ENCODE measurements at places on chromosomes 4 and X.

GRCh38 chr4:112521123-112522023 is 5.4 kb upstream of the NEUROG2 start:
- DNase-seq: no peak

- DNase-seq: no peak
These were observed 243.9 kb downstream of the MAML3 start for GRCh38 chr4:139910106-139910505.

DNA sequence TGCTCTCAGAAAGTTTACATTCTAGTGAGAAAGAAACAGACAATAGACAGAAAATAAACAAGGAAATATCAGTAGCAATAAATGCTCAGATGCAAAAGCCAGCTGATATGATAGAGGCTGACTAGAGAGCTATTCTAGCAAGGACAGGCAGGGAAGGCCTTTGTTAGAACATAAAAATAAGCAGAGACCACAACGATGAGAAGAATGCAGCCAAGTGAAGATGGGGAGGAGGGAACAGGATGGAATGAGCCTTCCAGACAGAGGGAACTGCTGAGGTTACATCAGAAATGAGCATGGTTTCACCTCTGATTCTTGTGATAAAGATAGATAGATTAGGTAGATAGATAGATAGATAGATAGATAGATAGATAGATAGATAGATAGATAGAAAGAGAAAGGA is 7.6 kb upstream of the SOWAHB start:
- no peak for DNase-seq

DNA sequence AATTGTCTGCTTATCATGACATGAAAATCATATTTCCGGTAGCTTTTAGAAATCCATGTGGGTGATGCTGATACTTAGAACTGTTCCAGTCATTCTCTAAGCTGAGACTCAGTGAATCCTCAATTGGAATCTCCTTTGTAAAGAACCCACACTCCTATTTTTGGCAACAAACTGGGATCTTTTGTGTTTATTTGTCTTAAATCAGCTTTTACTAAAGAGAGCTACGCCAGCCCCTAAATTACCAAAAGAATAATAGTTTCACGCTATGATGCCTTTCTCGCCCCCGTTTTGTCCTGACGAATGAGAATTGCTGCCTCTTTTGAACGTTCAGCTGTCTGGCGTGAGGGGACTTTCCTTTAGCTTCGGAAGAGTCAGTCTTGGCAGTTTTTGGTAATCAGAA is 195.9 kb downstream of the SHOX start:
- no peak for DNase-seq

- DNase-seq: no peak
These were observed 90.8 kb downstream of the IRF2 start for GRCh38 chr4:184383497-184384055.

DNA sequence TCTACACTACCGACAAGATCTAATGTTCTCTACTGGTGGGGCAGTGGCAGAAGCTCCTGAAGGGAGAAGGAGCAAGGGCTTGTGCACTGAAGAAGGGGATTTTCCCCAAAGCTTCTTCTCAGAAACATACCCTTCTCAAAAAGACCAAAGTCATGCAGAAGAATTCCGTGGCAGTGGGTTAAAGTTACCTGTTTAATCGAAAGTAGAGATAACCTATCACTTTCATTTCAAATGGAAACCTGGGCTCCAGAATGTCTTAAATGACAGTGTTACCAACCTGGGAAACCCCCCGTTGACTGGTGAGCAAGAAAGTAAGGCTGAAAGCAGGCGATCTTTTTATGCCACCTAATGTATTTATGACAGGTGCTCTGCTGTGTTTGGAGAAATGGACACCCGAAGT is 92.5 kb upstream of the TEX13D start:
- no peak for DNase-seq

GRCh38 chr4:89270792-89271191 is 36.8 kb downstream of the GPRIN3 start:
- no peak for DNase-seq

- no peak for DNase-seq
These were observed 33.5 kb upstream of the ITM2A start for GRCh38 chrX:79400623-79401022.

GRCh38 chr4:25834411-25835107 is 28.2 kb downstream of the SEL1L3 start:
- no peak for DNase-seq

- DNase-seq: no peak
These were observed 336.2 kb upstream of the PPARGC1A start for GRCh38 chr4:24226023-24226422.

- no peak for DNase-seq
These were observed 33.5 kb upstream of the DCX start for GRCh38 chrX:111445485-111445884.

DNA sequence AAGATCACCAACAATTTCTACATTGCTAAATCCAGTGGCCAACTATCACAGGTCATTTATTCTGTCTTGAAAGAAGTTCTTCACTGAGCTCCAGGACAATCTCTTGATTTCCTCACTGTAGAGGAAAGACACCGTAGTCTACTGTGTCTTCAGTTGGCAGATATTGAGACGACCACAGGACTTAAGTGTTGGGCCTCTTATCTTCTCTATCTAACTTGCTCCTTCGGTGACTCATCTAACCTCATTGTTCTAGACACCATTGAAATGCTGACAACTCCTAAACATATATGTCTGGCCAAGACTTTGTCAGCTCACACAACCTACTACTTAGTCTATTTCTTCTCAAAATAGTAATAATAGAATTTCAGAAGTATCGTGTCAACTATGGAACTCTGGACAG is 425.8 kb downstream of the ARAP2 start:
- no peak for DNase-seq

DNA sequence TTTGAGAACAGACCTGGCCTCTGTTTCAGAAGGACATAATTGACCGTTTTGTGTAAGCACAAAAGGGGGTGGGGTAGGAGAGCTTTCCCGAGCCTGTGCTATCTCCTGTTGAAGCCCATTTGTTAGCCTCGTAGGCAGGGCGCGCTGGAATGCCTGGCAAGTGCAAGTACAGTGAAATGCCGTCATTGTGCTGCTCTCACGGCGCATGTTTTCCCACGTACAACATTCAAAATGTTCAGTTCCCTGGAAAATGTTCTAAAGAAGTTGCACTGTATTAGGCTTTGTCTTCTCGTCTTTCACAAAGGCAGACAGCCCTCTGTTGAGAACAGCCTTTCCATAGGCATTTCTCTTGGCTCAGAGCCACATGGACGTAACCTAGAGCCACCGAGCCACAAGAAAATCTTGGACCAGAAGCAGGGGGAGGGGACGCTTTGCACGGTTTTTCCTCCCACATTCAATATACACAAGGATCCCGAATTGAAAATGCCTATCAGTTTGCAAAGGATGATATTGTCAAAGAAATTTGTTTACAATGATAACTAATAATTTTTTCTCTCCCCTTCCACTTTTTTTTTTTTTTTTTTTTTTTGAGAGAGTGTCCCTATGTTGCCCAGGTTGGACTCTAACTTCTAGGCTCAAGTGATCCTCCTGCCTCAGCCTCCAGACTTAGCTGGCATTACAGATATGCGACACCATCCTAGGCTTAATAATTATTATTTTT is 54.6 kb upstream of the RAPGEF2 start:
- DNase-seq: no peak

GRCh38 chr4:38516190-38516589 is 147.8 kb upstream of the KLF3 start:
- no peak for DNase-seq

DNA sequence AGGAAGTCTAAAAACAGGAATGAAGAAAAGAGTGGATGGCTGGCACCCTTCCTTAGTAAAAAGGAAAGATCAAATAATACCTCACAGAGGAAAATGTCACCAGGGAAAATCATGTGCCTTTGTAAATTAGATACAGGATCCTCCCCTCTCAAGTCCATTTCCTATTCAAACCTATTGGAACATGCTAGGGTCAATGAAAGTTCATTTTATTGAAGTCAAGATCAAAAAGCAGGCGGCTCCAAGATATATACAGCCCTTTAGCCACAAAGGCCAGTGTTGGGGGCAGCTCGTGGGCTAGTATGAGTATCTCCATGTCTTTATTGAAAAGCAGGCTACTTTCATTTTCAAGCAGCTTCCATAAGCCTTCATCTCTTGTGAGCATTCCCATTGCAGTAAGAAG is 141.1 kb downstream of the QDPR start:
- DNase-seq: no peak

DNA sequence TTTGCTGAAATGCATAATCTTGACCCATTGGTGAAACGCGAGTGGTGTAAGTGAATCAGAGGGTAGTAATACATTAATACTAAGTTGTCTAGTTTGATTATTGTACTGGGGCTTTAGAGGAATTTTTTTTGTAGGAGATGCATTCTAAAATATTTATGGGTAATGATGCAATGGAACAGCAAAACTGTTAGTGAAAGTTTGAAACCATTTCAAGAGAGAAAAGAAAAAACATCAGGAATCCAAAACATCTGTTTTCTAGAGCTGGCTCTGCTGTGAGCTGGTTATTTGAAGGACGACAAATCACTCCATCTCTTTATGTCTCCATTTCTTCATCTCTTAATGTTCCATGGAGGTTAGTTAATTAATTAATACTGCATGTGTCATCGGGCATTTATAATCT is 351.9 kb upstream of the FAT1 start:
- no peak for DNase-seq

GRCh38 chr4:82583897-82584587 is 22.3 kb upstream of the TMEM150C start:
- DNase-seq: no peak

- no peak for DNase-seq
These were observed at the start of gene PLP1 for GRCh38 chrX:103776546-103776945. PLP1 (plus strand) TSS chrX:103776840; CDS start chrX:103776996, 156 bp downstream.

- no peak for DNase-seq
These were observed 230.0 kb downstream of the MAGEE1 start for GRCh38 chrX:76657499-76657898.

- DNase-seq: no peak
These were observed 270.5 kb upstream of the GPC4 start for GRCh38 chrX:133685822-133686221.

GRCh38 chr4:86670756-86671155 is 76.6 kb downstream of the PTPN13 start:
- DNase-seq: no peak

- no peak for DNase-seq
These were observed 1.6 kb downstream of the KCTD8 start for GRCh38 chr4:44446801-44447562.

DNA sequence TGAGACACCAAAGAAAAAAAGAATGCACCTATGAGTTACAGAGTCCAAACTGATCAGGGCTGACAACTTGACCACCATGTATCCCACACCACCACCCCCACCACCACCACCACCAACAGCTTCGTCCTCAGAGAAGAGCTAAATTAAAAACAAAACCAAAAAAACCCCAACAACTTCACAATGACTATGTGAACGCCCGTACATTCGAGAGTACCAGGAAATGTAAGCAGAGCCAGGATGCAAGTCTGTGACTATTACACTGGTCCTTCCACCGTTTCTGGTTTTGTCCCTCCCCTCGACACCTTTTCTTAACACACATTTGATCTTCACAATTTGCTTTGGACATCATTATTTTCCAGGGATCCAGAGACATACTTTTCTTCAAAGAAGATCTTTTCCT is 51.0 kb downstream of the WFS1 start:
- no peak for DNase-seq

DNA sequence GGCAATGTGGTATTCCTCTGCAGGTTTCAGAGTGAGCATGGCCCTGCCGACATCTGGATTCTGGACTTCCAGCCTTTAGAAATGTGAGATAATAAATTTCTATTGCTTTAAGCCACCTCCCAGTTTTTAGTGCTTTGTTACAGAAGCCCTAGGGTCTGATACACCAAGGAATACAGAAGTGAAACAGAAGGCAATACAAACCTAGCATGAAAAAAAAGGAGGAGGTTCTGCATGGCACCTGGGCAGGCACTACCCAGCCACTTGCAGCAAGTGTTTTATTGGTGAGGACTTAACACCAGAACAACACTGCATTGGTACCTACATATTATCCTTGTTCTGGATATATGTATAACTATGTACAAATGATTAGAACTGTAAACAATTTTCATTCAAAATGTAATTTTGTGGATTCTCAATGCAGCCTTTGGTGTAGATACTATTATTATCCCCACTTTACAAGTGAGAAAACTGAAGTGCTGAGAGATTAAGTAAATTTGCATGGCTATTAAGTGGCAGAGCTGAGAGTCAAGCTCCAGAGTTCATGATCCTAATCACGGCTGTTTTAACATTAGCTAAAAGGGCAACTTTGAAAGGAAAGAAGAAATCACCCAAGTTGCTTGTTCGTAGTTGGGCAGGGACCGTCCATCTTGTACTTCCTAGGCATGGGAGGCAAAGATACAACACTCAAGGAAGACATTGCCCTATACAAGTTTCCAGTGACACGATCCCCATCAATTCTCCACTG is 71.8 kb downstream of the IL21 start:
- no peak for DNase-seq

DNA sequence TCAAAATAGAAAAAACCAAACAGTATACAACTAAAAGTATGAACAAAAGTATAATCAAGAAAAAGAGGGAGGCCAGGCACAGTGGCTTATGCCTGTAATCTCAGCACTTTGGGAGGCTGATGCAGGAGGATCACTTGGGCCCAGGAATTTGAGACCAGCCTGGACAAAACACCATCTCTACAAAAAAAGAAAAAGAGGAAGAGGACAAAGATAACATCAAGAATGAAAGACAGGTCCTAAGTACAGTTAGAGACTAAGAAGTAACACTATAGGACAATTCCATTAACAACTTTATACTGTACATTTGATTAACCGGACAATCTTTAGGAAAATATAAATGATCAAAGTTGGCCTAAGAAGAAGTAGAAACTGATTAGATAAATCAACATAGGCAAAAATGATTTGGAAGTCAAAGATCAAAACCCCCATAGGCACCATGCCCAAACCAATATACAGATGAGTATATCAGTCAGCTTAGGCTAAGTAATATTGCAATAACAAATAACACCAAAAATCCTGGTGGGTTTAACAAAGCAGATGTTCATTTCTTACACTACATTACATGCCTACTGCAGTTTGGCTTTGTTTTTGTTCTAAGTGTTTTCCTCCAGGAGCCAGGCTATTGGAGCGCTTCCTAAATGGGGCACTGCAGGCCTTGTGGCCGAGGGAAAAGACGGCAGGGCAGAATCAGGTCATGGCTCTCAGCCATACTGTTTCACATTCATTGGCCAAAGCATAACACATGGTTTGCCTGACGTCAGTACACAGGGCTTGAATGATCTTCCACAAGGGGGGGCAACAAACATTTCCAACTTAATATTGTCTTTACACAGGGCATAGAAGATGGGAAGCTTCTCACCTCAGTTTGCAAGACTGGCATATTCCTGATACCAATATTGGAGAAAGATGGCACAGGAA is 42.2 kb upstream of the HGFAC start:
- DNase-seq: no peak

DNA sequence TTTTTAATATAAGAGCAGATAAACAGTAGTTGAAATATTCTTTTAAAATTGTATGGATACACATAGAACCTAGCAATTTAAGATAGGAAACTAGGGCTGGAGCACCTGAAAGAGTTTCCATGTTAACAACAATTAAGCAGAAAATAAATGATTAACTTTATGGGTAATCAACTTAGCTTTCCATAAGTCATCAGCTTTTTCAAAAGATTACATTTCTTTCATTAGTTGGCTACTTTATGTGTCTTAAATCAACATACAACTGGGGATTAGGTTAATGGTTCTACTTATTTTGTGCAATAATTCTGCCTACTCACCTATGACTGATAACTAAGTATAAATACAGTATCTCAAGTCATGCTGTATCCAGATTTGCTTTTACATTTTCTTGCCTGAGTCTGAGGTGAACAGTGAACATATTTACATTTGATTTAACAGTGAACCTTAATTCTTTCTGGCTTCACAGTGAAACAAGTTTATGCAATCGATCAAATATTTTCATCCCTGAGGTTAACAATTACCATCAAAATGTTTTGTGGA is at the start of gene ANXA10:
ANXA10 (plus strand) TSS at position 362 of the 537 bp plus-strand sequence; CDS start at position 526, 164 bp downstream.
- no peak for DNase-seq
